ENCODE measurements at places on chromosomes 5 and 9. TPM values are rescaled to one million over a fixed set of nuclear protein-coding genes. Genes with fewer than 3 reads are reported as not detected.

DNA sequence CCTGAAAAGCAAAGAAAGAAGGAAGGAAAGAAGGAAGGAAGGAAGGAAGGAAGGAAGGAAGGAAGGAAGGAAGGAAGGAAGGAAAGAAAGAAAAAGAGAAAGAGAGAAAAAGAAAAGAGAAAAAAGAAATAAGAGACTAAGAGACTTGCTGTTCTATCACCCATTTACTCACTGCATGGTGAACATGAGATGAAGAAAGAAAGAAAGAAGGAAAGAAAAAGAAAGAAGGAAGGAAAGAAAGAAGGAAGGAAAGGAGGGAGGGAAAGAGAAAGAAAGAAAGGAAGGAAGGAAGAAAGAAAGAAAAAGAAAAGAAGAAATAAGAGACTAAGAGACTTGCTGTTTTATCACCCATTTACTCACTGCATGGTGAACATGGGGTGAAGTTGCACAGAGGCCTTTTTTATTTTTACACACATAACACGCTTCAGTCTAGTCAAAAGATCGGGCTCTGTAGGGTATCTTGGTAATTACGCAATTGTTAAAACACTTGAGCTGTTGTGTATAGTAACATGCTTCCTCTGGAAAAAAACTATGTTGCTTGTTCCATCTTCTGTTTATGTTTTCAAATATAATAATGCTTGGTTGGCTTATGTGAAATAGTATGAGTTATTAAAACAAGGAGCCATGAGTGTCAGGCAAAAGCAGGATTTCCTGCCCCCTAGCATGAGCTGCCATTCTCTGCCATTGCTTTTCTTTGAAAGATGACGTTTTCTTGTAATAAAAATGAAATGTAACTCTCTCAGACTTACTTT lies 119.3 kb upstream of the ZNF608 start:
- DNase-seq = no peak

- no peak for DNase-seq
Measured at GRCh38 chr5:18299166-18299565, 664.9 kb downstream of the TAF11L14 start.

DNA sequence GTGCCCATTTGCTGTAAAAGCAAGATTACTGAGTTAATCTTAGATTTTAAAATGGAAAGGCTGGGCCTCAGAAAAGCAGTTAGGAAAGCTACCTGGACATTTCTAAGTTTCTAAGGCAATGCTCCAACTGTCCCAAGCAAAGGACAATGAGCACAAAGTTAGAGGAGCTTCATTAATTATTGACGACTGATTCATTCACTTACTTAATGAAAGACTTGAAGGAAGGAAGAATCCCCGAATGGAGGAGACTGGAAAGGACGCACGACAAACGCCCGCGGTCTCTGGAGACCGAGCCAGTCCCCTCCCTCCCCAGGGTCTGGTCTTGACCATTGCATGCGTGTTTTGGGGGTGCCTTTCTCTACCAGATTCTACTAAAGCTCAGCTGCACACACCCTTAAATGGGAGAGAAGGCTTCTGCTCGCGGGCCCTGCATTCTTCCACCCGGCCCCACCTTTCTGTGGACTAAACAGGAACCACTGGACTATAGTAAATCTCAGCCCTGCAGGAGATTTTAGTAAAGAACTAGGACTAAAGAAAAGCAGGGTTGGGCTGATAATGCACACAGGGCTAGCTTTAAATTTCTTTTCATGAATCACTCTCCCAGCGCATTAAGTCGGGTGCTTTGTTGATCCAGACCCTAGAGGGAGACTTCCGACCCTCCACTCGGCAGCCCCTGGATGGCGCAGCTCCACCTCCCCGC lies 44.8 kb downstream of the CTSL start:
- no peak for DNase-seq

DNA sequence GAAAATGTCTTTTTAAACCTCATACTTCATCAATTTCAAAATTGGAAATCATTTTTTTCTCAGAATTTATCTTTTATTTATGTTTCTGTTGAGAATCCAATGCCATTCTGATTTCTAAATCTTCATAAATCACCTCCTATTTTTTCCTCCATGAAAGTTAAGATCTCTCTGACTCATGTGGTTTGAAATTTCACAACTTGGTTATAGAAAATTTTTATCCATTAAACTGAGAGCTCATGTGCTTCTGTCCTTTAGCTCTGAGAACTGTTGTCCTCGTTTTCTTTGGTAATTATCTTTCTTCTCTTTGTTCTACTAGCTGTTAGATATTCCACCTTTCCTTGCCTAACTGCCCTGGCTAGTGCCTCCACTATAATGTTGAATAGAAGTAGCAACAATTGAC lies 1.5 kb upstream of the RNF180 start:
- no peak for DNase-seq

- no peak for DNase-seq
Measured at GRCh38 chr5:73789851-73790281, 163.9 kb downstream of the ARHGEF28 start.

- DNase-seq = no peak
Measured at GRCh38 chr5:61402244-61402823, 70.3 kb downstream of the ZSWIM6 start.

DNA sequence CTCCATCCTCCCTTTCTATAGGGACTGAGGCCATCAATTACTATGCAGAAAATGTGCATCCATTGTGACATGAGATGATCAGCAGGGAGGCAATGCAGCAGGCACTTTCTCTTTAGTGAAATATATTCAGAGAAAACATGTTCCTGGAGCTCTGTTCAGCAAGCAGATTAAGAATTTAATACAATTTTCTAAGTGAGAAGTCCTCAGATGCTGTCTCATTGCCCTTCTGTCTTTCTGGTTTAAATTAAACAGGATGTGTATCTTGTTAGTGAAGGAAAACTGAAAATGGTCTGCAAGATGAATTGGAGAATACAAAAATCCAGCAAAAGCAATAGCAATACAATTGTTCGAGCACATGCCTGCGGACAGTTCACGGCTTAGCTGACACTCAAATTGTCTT lies 445.8 kb upstream of the RIOK2 start:
- no peak for DNase-seq

DNA sequence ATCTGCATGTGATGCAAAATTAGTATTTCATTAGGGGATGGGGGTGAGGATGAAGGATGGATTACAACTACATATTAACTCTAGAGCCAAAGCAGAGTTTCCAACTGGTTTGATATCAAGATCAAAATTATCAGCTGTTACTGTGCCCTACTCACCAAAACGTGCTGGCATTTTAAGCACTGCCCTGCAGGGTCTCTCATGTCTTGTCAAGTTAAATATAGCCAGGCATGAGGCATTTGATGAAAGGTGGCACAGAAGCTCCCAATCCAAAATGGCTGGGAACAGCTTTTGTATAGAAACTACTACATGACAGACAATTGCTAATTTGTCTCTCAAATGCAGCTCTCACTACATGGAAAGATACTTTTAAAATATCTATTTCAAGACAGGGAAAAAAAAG lies 27.1 kb upstream of the CAAP1 start:
- no peak for DNase-seq

DNA sequence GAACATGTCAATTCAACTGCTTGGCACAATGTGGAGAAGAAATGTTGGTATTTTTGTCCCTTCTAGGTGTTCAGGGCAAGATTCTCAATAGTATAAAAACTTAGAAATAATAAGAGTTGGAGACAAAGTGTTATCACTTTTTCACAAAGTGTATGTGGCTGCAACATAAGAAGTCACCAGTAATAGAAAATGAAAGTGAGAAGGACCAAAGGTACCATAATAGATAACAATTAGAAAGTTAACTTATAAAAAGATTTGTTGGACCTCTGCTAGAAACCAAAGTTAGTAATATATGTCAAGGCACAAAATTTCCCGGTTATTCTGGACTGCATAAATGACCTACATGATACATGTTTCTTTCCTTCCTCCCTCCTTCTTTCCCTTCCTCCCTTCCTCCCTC lies 1535.3 kb downstream of the EFNA5 start:
- no peak for DNase-seq

- no peak for DNase-seq
Measured at GRCh38 chr5:423626-424261, 19.2 kb upstream of the EXOC3 start.

DNA sequence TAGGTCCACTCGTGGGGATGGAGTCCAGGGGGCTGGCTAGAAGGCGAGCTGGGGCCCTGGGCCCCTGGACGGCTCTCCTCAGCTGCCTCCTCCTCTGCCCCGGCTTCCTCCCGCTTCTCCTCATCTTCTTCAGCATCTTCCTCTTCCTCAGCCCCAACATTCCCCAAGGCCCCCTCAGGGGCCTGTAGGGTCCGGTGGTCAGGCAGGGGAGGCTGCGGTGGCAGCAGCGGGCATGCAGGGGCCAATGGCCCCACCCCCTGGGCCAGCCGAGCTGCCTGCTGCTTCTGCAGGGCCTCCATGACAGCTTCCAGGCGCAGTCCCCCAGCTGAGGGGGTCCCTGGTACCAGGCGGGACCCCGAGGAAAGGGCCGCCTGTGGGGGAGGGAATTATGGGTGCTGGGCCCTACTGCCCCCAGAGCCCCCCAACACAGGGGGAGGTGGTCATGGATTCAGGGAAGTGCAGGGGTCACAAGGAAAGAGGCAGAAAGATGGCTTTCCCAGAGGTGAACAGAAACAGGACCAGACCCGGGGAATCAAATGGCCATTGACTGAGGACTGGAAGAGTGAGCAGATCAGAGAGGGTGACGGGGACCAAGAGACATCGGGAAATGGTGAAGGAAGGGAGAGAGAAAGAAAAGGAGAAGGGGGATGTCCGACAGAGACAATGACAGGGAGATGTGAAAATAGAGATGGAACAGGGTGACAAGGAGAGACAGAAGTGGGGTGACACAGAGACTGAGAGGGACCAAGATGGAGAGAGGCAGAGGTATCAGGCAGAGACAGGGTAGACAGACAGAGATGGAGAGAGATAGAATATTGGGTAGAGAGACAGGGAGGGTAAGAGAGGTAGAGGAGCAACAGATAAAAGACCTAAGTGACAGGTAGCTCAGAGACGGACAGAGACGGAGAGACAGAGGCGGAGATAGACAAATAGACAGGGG lies 880 bp downstream of the ARID3C start:
- no peak for DNase-seq

GRCh38 chr9:13596383-13596970 lies 317.0 kb upstream of the MPDZ start:
- no peak for DNase-seq

DNA sequence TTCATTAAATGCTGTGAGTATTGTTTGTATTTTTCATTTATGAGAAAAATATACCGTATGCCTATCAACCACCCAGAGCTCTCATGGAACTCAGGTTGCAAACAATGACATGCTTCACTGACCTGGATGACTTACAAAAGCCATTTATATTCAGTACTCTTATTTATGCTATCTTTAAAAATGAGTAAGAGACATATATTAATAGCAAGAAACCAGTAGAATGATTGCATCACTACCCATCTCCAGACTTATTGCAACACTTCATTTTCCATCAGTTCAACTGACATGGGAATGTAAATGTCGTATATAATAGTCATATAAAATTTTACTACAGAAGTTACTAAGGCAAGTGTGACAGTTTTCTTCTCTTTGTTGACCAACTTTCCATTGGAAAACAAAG lies 69.1 kb downstream of the OTP start:
- DNase-seq = no peak

GRCh38 chr9:132728497-132728896 lies 58.2 kb downstream of the GTF3C4 start:
- no peak for DNase-seq

- no peak for DNase-seq
Measured at GRCh38 chr5:67241326-67241725, 44.7 kb upstream of the CD180 start.

DNA sequence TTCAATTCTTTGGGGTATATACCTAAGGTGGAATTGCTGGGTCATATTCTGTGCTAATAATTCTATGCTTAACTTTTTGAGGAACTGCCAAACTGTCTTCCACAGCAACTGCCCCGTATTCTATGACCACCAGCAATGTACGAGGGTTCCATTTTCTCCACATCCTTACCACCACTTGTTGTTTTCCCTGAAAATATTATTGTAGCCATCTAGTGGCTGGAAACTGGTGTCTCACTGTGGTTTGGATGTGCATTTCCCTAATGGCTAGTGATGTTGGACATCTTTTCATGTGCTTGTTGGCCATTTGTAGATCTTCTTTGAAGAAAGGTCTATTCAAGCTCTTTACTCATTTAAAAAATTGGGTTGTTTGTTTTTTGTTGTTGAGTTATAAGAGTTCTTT lies 30.7 kb downstream of the MSX2 start:
- DNase-seq = no peak

Gene SIT1
- 7.1 TPM for total RNA-seq

Gene SPINK4
- total RNA-seq = not detected

Gene PAEP
- not detected for total RNA-seq

Gene SPATA6L
- 2.6 TPM for total RNA-seq
